ENCODE measurements at places on chromosomes 2 and 18.
A peak's percentile ranks its signal among the peaks of the same experiment; 100 is the strongest.

DNA sequence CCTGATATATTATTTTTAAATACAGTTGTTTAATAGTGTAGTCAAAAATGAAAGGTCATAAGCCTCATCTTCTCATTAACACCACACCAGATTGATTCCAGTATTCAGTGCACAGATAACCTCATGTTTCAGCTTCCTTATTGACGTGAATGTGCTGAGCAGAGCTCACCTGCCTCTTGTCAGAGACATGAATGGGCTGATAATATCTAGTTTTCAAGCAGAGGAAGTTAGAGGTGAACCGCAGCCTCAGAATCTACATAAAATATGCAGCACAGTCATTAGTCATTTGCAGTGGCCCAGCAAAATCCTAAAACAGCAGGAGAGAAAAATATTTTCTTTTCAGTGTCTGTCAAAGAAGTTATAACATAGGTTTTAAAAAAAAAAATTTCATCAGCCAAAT is 216.2 kb downstream of the GBX2 start:
- DNase-seq, result no peak

- DNase-seq, result peak; percentile 56
Measured at GRCh38 chr18:934518-935133, 30.0 kb downstream of the ADCYAP1 start.

- no peak for DNase-seq
Measured at GRCh38 chr2:59881218-59881617, 672.2 kb downstream of the BCL11A start.

- no peak for DNase-seq
Measured at GRCh38 chr2:69798909-69799526, 30.4 kb upstream of the GMCL1 start.

- no peak for DNase-seq
Measured at GRCh38 chr2:169366066-169366465, 3.7 kb upstream of the LRP2 start.

GRCh38 chr18:63262369-63263335 is 56.9 kb downstream of the BCL2 start:
- DNase-seq, result no peak

DNA sequence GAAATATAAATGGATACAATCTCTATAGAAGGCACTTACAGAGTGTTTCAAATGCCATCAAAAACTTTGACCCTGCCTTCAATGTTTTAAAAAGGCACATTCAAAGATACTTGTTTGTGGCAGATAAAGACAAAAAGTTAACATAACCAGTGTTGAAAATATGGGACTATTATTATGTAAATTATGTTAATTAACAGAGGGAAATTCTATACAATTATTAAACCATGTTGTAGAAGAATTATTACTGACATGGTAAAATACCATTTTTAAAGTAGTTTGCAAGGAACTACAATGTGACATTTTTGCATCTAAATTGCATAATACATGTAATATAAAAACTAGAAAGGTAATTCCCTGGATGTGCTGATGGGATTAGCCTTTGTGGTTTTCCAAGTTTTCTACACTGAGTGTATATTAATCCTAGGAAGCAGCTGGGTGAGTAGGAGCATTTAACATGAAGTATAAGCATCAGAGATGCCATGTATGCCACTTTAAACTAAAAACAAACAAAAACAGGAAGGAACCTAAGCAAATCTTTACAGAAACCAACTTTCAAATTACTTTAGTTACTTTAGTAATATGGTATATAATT is 21.7 kb downstream of the MIB1 start:
- peak; percentile 27 for DNase-seq

- no peak for DNase-seq
Measured at GRCh38 chr18:36419188-36419899, 121.8 kb downstream of the FHOD3 start.

DNA sequence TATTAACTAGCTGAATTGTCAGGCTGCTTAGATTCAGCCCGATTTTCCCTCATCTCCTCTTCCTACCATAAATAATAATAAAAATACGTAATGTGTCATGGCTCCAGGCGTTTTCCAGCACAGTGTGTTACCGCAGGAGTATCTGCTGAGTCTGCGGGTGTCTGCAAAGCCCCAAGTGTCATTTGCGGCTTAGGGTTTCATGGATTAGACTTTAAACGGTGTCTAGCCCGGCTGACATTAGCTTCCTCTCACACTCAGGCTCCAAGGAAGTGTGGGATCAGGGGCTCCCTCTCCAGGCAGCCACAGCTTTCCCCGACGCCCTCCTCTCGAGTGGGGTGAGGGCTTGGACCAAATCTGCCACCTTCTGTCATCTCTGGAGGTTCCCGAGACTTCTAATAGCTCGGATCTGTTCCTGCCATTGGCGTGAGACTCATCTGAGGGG is 14.1 kb upstream of the HOXD1 start:
- DNase-seq, result peak; percentile 71

DNA sequence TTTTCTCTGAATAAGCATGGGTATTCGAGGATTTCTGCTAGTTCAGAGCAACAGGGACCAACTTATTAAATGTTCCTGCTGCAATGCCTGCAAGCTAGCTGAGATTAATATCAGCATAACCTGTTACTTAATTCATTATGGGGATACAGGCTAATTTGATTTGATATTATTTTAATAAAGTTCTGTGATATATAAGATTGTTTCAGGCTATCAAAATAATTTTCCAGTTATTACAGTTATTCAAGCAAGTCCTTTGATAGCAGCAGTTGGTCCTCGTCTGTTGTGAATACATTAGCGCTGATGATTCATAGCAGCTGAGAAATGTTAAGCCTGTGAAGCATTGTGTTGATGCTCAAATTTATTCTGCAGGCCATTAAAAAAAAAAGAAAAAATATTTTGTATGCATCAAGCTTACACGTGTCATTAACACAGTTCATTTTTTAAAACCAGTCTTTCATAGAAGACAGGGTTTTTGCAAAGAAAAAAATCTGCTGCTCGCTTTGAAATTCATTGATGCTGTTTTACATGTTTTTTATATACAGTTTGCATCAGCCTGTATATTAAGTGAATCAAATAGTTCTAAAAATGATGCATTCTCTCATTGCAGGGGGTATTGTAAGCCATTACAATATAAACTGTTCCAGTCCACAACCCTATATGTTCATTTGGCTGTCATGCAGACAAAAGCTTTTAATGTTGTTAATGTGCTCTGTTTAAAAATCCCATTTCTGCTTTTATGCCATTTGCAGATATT is 482.5 kb downstream of the BCL11A start:
- DNase-seq, result no peak

- DNase-seq, result no peak
Measured at GRCh38 chr2:10316336-10316735, 13.6 kb downstream of the HPCAL1 start.

- DNase-seq, result no peak
Measured at GRCh38 chr18:61643884-61644647, 248.7 kb downstream of the RNF152 start.

DNA sequence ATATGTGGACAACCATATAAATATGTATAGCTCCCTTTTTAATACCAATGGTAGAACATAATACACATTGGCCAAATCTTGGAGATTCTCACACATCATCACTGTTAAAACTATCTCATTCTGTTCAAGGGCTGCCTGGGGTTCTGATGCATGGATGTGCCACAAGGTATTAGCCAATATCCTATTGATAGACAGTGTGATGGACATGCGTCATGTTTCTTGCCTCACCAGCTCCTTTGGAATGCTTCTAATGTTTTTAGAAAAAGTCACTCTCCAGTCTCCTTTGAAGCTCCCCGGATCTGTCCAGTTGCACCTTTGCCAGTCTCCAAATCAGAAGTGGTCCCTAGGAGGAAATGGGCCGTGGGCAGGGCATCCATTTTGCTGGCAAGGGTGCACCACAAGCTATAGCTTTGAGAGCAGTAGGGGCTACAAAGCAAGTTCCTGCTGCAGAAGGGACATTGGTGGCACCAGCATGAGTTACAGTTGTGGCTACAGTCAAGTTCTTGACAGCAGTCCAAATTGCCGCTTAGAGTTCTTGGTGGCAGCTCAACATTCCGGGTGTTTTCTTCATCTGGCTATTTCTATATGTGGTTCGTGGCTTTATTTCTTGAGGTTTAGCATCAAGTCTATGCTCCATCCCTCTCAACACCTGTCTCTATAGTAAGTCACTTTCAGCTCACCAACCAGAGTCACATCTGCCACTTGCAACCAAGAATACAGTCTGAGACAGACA is 25.1 kb upstream of the ATRAID start:
- no peak for DNase-seq

DNA sequence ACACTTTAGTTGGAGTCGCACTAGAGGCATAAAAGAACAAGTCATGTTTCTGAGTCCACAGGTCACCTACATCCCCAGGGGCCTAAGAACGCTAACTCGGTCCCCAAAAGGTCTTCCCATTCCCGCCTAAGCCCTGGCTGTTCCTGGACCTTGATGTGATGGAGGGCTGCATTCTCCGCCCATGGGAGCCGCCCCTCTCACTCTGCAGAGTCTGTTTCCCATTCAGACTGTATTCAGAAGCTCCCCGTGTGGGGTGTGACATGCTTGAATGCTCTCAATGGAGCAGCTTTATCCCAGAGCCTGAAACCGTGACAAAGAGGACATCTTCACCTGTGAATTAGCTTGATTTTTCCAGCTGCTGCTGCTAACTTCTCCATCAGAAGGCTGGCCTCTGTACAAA is 319.0 kb upstream of the KLHL29 start:
- DNase-seq, result peak; percentile 40

- DNase-seq, result peak; percentile 87
Measured at GRCh38 chr2:196592331-196592910, 47.1 kb upstream of the CCDC150 start.

- DNase-seq, result no peak
Measured at GRCh38 chr2:239533569-239534316, 132.9 kb upstream of the HDAC4 start.

DNA sequence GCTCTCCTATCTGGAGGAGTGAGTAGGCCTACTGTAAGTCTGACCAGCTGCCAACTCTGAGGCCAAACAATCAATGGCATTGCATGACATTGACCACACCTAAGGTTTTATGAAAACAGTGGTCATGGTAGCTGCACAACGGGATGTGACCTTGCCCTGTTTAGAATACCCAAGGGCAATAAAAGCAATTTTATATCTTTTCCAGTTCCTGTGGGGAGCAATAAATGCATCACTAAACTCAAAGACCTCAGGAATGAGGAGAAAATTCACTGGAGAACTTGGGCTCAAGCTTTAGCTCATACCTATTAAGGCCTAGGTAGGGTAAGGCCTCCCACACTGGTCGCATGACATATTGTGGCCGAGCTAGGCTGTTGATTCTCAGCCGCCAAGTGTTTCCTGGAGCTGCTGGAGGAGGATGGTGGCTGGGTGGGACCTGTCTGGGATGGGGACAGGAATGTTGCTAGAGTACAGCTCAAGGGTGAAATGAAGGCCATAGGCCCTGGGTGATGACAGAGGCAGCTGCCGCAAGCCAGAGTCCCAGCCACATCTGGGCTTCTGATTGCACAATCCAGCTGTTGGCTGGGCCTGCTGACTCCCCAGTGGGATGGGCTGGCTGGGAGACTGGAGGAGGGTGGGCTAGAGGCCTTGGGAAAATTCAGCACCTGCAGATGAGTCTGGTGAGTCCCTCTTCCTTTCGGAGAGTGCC is 313.7 kb downstream of the CYP26B1 start:
- DNase-seq, result no peak

DNA sequence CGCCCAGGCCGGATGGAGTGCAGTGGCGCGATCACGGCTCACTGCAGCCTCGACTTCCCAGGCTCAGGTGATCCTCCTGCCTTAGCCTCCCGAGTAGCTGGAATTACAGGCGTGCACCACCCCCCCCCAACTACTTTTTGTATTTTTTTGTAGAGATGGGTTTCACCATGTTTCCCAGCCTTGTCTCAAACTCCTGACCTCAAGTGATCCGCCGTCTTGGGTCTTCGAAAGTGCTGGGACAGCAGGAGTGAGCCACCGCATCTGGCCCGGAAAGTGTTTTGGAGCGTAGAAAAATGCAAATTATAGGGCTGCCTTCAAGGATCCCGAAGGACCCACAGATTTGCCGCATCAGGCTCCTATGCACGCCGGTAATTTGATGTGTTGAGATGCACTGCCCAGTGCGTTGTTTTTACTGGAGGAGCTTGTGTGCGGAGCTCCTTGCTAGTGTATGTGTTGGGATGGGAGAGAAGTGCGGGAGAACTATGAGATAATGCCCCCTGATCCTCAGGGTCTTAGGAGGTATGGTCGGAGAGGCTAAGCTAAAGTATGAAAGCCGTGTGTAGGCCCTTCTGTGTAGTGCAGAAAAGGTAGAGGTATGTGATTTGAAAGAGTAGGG is 1.2 kb upstream of the CLASP1 start:
- peak; percentile 9 for DNase-seq

DNA sequence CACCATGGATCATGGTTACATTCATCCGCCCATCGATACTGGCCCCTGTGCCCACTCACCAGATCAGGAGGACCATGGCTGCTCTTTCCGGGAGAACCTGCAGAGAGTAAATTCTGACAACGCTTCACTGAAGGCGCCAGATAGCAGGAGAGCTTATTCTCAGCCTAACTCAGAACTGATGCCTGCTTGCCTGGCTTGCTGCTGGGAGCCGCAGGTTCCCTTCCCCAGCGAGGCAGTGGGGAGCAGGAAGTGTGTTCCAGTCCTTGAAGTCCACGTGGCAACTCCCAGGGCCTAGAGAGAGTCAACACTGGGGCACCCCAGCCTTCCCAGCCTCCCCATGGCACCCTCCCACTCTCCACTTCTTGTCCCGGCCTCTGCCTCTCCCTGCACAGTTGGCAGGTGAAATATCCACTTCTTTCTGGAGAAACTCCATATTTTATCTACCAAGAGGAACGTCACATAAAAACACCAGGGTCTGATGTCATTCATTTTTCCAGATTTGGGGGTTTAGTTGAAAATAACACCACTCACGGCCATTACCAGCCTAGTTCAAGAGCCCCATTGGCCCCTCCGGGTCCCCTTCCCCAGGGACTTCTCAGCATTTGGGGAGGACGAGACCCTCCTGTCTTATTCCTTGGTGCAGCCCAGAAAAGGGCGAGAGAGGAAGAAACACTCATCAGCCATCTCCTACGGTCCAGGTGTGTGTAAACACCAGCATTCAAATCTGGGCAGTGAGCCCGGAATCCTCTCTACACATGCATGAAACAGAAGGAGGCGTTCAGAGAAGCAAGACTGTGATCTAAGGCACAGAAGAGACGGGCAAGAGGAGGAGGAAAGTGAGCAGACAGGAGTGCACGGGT is 3.5 kb upstream of the TUBB6 start:
- DNase-seq, result peak; percentile 90

DNA sequence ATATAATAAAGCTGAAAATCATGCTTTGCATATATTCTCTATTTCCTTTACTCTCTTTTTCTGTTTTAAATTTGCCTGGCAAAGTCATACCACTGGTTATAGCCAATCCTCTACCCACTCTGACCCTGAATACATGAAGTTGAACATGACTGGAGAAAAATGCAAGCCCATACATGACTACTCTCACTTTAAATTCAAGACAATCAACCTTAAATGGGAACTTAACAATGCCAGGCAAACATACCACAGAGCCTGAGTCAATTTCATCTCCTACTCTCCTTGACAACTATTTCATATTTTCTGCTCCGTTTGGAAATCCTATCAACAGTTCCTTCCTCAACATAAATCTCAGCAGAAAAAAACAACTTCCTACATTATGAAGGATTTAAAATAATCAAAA is 22.6 kb downstream of the RAD51AP2 start:
- no peak for DNase-seq

GRCh38 chr2:177398290-177398683 is 5.7 kb downstream of the AGPS start:
- no peak for DNase-seq

GRCh38 chr2:72954376-72955227 is 37.3 kb downstream of the EMX1 start:
- DNase-seq, result peak; percentile 49
